ENCODE measurements at places on chromosomes 16 and 17.

- peak; percentile 74 for DNase-seq
Observed at GRCh38 chr17:39527220-39527813, 66.0 kb downstream of the CDK12 start.

DNA sequence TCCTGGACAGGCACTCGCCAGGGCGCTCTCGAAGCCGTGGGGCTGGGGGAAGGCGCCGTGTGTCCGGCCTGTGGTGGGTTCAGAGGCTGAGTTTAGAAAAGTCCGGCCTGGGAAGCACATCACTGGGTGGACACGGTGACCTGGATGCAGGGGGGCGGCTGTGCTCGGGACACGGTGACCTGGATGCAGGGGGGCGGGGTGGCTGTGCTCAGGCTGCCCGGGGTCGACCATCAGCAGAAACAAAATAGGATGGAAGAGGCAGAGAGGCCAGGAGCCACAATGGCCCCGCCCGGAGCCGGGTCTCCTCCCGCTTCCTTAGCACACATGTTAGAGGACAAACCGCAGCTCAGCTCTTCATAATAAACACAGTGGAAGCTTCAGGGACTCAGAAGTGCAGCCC, 43.2 kb upstream of the GNG13 start:
- no peak for DNase-seq

GRCh38 chr16:85170590-85171003, 58.3 kb upstream of the CIBAR2 start:
- no peak for DNase-seq

- no peak for DNase-seq
Observed at GRCh38 chr17:78166416-78166815, 2.0 kb upstream of the SYNGR2 start.

- no peak for DNase-seq
Observed at GRCh38 chr16:11674818-11675560, 6.7 kb downstream of the SNN start.

DNA sequence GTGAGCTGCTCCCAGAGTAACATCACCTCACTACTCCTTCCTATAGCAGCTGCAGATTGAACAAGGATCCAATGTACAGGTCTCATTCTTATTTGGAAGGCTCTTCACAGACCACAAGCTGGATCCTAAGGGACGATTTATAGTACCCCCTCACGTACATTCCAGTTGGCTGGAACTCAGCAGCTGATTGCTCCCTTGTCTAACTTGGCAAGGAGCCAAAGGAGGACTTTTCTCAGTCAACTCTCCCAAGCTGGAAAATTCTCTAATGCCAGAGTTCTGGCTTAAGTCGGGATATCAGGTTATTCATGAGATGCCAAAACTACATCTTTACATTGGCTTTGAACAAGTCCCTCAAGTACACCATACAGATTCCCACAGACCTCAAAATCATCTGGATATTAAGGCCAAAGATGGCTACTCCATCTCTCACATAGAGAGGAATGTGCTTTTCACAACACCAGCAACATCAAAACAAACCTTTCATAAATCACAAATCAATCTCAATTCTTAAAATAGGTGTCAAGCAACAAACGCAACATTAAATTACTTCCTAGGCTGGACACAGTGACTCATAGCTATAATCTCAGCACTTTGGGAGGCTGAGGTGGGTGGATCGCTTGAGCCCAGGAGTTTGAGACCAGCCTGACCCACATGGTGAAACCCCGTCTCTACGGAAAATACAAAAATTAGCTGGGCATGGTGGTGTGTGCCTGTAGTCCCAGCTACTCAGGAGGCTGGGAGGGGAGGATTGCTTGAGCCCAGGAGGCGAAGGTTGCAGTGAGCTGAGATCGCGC, 39.3 kb downstream of the SMG6 start:
- DNase-seq: no peak

DNA sequence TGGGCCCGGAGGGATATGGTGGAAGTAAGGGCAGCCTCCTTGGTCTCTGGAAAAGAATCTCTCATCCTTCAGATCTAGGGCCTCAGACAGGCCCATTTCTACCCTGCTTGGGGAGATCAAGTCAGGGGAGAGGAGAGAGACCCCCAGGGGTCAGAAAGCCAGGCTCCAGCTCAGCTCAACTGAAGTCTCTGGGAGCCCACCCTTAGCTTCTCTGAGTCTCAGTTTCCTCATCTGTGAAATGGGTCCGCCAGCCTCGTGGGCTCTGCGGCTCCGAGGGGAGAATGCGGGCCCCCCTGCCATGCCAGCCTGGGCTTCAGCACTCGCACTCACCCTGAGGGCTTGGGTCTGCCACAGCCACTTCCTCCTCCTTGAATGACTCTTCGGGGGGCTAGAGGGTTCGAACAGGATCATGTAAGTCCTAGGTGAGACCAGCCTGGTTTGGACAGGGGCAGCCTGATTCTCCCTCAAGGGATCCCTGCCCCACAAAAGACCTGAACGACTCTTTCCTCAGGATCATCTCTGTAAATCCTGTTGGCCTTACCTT, 6.7 kb downstream of the CNGB1 start:
- no peak for DNase-seq

DNA sequence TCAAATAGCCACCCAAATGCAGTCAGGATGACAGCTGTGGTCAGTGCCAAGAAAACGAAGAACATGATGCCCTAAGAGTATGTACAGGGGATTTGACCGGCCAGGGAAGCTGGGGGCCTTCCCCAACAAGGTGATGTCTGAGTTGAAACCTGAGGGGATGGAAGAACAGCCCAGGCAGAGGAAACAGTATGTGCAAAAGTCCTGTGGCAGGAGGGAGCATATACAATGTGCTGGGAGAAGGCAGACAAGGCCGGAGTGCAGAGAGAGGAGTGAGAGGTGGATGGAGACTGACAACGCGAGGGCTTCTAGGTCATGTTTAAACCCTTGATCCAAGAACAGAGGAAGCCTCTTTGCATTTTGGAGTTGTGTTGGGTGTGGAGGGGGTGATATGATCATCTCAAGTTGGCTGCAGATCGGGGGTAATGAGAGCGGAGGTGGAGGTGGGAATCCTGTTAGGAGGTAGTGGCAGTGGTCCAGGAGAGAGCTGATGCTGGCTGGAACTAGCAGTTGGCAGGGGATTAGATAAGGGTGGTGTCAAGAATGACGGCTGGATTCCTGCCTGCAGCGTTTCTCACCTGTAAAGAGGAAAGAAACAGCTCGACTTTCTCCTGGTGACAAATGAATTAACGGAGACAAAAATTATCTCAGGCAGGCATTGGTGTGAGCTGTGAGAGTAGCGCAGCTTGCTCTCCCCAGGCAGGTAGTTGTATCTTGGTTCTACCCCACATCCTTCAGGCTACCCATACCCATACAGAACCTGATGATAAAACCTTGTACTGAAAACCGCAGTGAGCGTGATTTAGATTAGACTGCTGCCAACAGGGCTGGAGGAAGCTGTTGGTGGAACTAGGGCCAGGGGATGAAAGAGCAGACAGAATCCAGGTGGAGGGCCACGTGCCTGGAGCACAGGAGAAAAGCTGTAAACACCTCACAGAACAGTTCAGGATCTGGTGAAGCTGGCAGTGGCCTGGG, 37.2 kb upstream of the NGFR start:
- no peak for DNase-seq

DNA sequence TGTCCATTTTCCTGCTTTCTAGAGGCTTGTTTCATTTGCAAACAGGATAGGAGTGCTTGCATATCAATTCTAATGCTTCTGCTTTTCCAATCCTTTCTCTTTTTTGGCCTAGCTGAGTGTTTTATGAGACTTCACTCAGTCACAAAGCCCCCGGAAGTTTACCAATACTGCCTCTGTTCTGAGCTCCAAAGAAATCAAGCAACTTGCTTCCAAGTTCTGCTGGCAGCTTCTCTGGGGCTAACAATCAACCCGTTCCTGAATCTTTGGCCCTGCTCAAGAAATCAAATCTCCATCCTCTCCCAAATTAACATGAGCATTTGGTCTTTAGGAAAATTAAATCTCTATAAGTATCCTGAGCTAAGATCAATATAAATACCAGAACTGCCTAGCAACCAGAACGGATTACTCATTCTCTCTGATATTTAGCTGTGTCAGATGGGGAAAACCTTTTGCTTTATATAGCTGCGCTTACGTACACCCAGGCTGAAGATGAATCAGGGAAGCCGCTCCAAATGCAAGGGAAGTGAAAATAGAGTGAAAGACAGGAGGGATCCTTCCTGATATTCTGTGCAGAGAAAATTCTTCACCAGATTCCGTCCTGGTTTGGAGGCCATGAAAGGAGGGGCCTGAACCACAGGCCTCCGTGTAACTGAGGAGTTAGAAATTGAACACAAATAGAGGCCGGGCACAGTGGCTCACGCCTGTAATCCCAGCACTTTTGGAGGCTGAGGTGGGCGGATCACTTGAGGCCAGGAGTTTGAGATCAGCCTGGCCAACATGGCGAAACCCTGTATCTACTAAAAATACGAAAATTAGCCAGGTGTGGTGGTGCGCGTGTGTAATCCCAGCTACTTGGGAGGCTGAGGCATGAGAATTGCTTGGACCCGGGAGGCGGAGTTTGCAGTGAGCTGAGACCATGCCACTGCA, 23.3 kb upstream of the GRB2 start:
- no peak for DNase-seq

DNA sequence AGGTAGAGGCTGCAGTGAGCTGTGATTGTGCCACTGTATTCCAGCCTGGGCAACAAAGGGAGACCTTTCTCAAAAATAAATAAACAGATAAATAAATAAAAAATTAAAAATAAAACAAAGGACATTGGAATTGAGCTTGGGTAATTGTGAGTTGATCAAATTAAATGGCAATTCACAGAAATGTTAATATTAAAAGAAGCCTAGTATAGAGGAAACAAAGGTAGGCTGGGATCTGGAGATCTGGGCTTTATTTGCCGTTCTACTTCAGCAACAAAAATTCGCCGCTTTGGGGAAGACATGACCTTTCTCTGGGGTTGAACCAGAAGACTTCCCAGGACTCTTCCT, 332 bp upstream of the VPS25 start:
- no peak for DNase-seq

- no peak for DNase-seq
Observed at GRCh38 chr16:57264381-57264780, 19.3 kb downstream of the ARL2BP start.

DNA sequence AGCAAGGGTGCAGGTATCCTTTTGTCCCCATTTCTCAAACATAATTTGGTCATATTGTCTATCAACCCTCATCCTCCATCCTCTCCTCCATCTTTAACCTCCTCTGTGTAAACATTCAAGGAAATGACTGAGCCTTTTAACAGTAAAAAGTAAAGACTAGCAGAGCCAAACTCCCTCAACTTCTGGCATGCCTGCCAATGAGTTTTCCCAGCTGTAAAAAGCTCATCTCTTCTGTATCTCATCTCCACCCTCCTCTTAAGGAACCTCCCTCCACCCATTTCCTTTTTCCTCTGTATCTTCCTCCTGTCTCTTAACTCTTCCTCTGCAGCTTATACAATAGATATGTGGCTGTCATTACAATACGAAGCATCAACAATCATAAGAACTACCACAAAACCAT, 76.9 kb upstream of the PSMD7 start:
- no peak for DNase-seq

GRCh38 chr17:51046046-51046445, 74.6 kb downstream of the SPAG9 start:
- DNase-seq: no peak

- DNase-seq: peak; percentile 3
Observed at GRCh38 chr17:11935734-11936406, 61.4 kb downstream of the ZNF18 start.

GRCh38 chr17:34011599-34011998, 243.5 kb upstream of the CCL2 start:
- no peak for DNase-seq

DNA sequence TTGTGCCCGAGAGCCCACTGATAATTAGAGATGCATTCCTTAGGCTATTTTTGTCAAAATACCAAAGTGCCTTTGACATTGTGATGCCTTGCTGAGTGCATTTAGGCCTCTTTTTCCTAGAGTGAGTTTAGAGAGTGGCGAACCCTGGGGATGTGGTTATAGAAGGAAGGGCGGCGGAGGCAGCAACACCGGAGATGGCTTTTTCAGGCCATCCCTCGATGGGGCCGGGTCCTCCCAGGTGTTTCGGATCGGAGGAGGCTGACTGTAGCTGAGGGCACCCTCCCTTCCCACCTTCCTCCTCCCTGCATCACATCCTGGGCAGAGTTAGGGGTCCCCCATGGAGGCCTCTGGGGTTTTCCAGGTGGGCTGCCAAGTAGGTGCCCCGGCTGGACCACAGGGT, 6.6 kb upstream of the SNAI3 start:
- DNase-seq: no peak

DNA sequence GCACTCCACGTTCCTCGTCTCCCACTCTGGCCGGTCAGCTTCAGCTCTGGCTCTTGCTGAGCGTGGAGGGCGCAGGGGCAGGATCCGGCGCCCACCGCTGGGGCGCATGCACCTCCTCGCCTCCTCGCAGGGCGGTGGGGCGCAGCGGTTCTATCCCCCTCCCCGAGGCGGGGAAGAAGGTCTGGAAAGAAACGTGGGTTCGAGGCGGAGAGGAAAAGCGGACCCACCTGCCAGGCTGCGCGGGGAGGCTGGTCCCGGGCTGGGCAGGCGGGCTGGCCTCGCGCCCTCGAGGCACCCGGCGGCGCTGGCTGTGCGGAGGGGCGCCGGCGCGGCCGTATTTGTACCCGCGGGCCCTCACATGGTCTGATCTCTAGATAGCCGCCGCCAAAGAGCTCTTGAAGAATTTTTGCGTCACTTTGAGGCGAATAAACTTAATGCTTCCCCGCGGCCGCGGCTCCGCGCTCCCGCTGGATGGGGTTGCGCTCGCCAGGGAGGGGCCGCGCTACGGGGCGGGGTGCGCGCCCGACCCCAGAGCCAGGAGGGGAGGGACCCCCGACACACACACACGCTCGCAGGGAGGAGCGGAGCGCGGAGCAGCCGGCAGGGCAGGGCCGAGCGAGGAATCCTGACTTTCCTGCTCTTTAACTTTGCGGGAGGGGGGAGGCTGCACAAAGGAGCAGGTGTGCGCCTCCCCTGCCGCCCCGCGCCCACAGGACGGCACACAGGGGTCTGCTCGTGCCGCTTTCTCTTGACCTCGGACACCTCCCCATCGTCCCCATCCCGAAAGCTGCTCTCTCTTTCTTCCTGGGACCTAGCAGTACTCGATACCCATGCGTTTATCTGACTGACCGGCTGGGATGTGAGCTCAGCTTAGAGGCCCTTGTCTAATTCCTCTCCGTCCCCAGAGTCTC, at the start of gene SLC6A4:
Gene SLC6A4 (minus strand): TSS at position 312 of the 911 bp plus-strand sequence. CDS start 13,739 bp downstream, outside the sequence.
- no peak for DNase-seq

- DNase-seq: no peak
Observed at GRCh38 chr16:681746-682427, 1.7 kb downstream of the STUB1 start.

DNA sequence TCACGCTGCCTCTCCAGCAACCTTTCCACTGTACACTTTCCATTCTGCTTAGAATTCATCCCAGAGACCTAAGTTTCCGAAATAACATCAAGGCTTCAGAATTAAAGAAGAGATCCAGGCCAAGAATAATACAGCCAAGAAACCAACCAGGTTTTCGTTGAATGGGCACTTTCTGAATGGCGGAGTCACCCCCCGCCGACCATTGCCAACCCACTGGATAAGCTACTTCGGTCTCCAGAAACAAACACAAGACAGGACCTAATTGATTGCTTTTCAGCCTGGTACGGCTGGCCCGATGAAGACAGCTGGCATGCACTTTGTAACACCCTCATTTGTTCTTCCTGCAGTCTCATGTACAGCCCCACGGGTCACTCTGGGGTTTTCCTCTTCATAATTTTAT, 308.1 kb upstream of the ZFHX3 start:
- DNase-seq: no peak

Data from AML-193 (cell line).